ENCODE measurements at places on chromosomes 5 and 9. TPM values are rescaled to one million over a fixed set of nuclear protein-coding genes. Genes with fewer than 3 reads are reported as not detected.

GRCh38 chr5:171850324-171850947 is 64.8 kb downstream of the SMIM23 start:
- peak; percentile 18 for DNase-seq

- DNase-seq, result no peak
Observed at GRCh38 chr5:153517241-153517611, 26.8 kb downstream of the GRIA1 start.

SLC25A2 gene
- total RNA-seq, result not detected

DNA sequence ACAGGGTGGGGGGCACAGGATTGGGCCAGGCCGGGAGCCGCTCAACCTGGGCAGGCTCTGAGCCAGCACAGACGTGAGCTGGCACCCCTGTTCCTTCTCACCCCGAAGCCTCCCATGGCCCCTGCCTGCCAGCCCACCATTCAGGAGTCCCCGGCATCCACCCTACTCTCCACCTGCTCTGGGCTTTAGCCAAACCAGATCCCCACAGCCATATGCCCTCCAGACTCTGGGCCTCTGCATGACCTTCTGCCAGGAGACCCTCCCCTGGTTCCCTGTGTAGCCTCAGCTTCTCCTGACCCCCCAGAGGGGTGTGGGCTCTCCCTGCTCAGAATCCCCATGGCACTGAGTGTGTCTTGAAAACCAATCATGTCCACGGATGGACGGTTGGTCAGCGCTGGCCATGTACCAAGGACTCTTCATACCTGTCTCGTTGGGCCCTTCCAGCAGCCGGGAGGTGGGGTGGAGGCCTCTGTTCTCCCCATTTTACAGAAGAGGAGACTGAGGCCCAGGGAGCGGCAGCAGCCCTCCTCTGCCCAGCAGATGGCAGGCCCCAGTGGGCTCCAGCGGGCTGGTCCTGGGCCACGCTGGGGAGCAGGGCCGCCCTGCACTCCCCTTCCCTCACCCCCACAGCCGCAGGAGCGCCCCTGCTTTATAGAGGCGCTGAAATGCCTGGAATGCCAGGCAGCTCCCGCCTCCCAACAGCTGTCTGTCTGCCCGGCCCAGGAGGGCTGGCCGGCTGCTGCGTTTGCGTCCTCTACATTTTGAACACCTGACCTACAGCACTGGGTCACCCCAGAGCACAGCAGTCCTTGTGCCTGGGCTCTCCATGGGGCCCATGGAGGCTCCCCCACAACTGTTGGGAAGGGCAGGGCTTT is 3.5 kb upstream of the MYMK start:
- DNase-seq, result peak; percentile 24

DNA sequence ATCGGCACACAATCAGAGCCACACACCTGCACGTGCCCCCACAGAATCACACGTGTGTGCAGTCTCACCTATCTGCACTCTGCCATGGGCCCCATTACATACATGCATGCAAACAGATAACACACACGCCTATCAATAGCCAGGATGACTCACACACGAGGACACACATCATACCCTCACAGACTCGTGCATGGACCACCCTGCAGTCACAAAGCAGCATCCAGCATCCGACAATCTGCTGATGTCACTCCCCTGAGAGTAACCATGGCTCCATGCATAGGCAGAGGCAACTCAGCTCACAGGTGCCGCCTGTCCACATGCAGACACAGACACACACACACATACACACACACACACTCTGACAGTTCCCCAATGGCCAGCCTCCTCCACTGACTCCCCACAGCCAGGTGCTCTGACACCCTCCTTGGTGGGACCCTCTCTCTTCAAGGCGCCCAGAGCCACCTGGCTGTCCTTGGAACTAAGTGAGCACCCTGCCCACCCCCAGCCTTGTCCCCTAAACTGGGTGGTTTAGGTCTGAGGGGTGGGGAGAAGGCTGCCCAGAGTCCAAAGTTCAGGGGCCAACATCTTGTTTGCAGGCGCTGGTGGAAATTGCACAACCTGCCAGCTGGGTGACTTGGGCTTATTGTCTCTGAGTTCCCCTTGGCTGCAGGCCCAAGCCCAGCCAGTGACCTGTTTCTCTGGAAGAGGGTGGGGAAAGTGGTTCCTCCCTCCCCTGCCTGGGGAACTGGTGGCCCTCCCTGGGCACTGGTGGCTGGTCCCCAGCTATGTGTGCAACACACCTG is 34.6 kb upstream of the NEK6 start:
- no peak for DNase-seq

IFNA21 gene
- total RNA-seq, result not detected

IFNA13 gene
- total RNA-seq, result not detected

DNA sequence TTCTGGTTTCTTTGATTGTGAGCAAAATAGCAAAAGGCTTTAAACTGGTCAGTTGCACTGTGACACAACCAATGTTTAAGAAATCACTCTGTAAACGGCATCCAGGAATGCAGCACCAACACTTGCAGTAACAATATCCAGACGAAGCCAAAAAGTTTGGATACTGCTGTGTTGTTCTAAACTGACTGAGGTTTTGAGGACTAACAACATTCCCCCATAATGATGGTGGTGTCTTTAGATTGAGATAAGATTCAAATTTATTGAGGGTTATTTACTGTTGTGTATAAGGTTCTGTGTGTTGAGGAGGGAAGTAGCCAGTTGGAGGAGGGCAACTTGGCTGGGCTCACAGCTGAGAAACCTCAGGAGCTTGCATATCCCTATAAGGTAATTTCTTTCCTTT is 353.6 kb downstream of the BNC2 start:
- DNase-seq, result no peak

DNA sequence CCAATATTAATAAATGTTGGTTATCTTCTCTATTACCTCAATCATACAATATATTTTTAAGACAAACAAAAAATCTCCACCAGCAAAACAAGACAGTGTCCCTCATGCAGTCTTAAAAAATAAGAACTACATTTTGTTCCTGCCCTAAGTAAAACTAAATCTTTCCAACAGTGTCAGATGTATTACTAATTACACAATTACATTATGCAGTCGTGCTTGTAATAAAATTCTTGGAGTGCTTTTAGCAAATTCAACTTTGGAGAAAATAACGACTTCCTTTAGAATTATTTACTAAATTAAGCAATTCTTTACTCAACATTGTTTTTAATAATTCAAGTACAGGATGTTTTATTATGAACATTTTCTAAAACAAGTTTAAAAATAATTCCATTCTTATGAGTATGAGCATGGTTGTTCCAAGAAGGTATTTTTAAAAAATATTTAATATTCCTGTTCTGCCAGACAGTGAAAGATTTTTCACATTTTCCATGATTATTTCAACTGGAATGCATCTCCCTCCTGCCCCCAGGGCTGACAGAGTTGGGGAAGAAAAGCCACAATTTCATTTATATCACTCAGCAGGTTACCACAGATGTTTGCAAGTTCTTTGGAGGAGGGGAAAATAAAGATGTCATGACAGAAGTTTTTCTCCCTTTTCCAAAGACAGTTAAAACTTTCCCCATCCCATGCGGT is 137.9 kb downstream of the FAM114A2 start:
- peak; percentile 93 for DNase-seq

- no peak for DNase-seq
Observed at GRCh38 chr5:111486926-111487325, 25.4 kb downstream of the STARD4 start.

- no peak for DNase-seq
Observed at GRCh38 chr5:175264406-175264805, 179.6 kb downstream of the DRD1 start.

LIFR gene
- 16.6 TPM for total RNA-seq

DNA sequence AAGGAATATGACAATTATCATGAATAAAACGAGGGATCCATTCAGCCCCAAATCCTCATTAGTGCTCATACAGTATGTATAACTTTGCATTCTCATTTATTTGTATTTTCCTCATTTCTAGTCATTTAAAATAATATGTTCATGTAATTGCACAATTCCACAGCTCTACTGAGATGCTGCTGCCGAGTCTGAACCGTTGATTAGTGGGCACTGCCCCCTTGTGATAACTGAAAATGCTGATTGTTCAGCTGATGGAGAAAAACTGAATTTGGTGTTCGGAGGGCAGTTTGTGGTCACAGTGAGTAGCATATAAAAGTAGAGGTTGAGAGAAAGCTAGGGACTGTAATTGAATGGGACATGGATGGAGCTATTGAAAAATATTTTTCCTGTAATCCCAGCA is 12.2 kb upstream of the GPR151 start:
- peak; percentile 21 for DNase-seq

GRCh38 chr9:93576258-93577077 is at the start of gene PHF2:
TSS of gene PHF2 (plus strand) at chr9:93576584. CDS start at chr9:93576774, 190 bp downstream.
- DNase-seq, result no peak

GRCh38 chr5:62780888-62781287 is 202.3 kb downstream of the LRRC70 start:
- DNase-seq, result no peak

DNA sequence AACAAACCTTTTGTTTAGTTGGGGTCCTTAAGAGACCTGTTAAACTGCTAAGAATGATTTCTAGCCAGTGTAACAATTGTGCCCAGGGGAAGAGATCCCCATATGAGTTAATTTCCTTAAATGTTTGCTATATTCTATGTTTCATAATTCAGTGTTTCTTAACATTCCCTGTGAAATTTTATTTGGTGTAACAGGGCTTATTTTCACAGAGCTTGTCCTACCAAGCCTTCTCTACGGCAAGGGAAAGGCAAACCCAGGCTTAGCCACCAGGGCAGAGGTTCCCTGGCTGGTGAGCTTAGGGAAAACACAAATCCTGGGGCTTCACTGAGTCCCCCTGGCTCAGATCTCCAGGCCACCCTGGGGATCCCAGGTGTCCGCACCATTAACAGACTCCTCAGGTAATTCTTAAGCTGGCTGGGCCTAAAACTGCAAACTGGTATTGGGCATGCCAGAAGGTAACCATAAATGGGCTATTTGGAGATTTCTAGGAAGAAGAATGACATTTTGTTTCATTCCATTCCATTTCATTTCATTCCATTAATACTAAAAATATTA is 17.0 kb upstream of the LCP2 start:
- no peak for DNase-seq

- DNase-seq, result peak; percentile 90
Observed at GRCh38 chr5:115941051-115941675, 21.1 kb upstream of the LVRN start.

All from LHCN-M2 (cell line).